Dermis blood vessel endothelial cell (primary cell): ENCODE measurements at places on chromosomes 6 and 20.

DNA sequence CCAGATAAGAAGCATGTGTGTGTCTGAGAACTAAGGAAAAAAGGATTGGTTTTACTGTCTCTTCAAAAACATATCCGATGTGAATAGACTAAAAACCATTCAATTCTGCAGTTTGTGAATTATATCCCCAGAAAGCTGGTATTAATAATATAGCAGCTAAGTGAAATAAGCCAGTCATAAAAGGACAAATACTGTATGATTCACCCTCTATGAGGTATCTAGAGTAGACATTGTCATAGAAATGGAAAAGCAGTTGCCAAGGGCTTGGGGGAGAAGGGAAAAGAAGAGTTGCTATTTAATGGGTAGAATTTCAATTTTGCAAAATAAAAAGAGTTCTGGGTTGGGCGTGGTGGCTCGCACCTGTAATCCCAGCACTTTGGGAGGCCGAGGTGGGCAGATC, 137.5 kb downstream of the ATXN1 start:
- no peak for DNase-seq

- no peak for DNase-seq
These were observed 279.7 kb downstream of the ZFAND3 start for GRCh38 chr6:38099221-38099620.

DNA sequence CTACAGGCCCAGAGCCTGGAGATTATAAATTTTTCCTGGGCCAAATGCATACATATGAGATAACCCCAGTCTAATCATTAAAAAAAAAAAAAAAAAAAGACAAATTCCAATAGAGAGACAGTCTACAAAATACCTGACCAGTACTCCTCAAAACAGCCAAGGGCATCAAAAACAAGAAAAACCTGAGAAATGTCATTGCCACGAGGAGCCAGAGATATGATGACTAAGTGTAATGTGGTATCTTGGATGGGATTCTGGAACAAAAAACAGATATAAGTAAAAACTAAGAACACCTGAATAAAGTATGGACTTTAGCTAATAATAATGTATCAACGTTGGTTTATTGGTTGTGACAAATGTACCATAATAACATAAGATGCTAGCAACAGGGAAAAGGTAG, 24.9 kb downstream of the UBE2V1 start:
- DNase-seq = no peak

DNA sequence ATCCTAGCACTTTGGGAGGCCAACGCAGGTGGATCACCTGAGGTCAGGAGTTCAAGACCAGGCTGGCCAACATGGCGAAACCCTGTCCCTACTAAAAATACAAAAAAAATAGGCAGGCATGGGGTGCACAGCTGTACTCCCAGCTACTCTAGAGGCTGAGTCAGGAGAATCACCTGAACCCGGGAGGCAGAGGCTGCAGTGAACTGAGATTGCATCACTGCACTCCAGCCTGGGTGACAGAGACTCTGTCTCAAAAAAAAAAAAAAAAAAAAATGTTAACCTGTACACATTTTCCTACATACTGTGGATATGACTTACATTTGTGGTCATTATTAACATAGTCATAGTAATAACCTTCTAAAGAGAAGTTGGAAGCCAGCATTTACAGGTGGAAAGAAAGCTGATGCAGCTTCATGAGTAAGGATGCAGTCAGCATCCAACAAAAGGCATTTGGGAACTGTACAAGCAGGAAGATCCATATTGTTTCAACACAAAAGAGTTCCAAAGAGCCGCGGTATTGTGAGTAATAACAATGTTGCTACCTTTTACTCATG, 186.2 kb downstream of the GPX5 start:
- DNase-seq = no peak

DNA sequence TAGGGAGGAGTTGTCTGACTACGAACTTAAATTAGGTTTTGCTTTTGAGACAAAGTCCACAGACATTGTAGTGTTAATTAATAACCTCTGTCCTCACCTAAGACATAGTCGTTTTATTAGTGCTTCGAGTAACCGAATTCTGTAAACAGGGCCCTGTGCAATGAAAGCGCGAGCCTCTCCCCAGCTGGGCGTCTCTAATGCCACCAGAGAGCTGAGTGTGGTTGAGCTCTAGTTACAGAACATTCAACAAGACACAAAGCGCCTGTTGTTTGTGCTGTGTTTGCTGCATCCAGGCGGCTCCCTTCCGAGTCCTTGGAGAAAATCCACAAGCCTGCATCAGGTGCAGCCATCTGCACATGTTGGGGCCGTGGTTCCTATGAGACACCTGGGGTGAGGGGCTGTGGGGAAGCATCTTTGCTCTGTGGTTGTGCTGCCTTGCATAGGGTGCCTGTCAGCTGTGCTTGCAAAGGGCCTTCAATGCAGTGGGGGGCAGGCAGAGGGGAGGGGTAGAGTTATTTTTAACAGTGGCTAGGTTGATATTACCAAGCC, 63.9 kb downstream of the CD164 start:
- DNase-seq = no peak
